ENCODE measurements at places on chromosomes 7 and 10. TPM values are rescaled to one million over a fixed set of nuclear protein-coding genes. Genes with fewer than 3 reads are reported as not detected.

The MYOZ1 gene
- 1.0 TPM for total RNA-seq

The TSPAN13 gene
- 22.1 TPM for total RNA-seq

The WNT2 gene
- total RNA-seq, result not detected

The SEMA4G gene
- total RNA-seq, result 1.9 TPM

The LIPF gene
- total RNA-seq, result not detected

The KCND2 gene
- not detected for total RNA-seq

The EN2 gene
- total RNA-seq, result not detected

The WDR86 gene
- total RNA-seq, result not detected

The MRPS16 gene
- total RNA-seq, result 100 TPM

The NKX1-2 gene
- total RNA-seq, result not detected

The TUBB8 gene
- total RNA-seq, result not detected

The TMEM273 gene
- total RNA-seq, result not detected

The INHBA gene
- 26.3 TPM for total RNA-seq

Data from HFFc6 (cell line).